ENCODE measurements at places on chromosomes 4 and X.

DNA sequence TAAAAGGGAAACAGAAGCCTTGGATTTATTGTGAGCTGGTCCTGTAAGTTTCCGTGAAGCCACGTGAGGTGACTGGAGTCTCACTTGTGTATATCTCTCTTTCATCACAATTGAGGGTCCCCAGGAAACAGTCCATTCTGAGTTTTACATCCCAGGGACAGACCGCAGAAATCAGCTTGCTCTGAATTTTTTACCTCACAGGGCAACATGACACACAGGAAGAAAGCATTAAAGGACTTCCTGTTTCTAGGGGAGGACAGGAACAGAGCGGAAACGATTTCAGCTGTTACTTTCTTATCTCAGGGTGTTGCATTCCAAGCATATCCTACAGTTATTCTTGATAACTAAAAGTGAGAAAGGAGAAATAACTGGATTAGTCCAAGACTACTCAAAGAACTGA is 553.5 kb downstream of the TRAM1L1 start:
- DNase-seq, result no peak

DNA sequence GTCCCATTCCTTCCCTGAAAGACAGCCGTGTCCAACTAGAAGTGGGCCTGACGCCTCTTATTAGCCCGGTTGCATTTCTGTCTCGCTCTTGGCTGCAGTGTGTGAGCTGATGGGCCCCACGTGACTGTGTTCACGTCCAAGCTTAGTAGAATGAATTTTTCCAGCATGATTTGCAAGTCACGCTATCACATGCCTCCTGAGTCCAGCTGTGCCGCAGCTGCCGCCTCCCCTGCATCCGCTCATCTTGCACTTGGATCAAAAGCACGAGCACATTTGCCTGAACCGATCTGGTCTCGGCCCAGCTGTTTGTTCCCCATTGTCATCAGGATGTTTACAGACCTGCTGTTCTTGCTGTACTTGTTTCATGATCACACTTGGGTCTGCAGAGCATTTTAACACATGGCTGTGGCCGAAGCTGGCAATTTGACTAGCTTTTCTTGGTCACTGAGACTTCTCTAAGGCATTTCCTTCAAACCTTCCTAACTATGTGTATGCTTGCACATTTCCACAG is 126.5 kb downstream of the KIT start:
- no peak for DNase-seq

GRCh38 chr4:127219232-127219631 is 413.5 kb upstream of the INTU start:
- DNase-seq, result no peak

DNA sequence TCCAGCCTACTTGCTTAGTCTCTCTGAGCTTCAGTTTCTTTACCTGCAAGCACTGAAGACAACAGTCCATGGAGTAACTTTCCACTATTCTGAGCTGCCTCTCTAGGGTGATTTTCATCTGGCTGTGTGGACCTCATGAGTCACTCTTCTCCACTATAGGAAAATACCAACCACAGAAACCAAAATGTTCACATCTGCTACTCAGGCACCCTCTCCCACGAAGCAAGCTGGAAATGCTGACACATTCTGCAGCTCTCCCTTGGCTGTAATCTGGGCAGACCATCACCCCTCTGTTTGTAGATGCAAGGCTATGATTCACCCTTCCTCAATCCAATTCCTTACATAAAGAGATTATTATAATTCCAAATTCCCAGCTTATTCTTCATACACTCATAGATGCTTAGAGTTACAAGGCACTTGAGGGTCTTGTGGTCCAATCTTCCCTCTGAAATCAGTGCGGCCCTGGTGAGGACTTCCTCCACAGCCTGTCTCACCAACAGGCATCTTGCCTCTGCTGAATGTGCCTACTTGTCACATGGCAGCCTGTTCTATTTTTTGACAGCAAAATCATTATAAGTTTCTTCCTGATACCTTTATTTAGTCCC is 97.0 kb upstream of the LNX1 start:
- DNase-seq, result no peak

DNA sequence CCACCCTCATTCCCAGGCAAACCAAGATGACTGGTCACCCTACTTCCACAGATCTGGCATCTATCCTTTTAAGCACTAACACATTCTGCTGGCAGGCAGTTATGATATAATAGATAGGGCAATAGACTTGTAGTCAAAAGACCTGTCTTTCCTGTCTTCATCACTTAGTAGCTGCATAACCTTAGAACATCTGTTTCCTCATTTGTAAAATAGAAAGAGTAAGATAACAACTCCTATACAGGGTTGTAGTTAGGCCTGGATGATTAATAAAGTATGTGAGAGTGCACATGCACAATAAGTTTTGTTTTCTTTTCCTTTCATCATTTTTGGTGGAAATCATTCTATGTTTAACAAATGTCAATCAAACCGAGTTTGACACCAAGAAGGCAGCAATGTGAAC is 72.1 kb downstream of the GPR82 start:
- DNase-seq, result no peak

DNA sequence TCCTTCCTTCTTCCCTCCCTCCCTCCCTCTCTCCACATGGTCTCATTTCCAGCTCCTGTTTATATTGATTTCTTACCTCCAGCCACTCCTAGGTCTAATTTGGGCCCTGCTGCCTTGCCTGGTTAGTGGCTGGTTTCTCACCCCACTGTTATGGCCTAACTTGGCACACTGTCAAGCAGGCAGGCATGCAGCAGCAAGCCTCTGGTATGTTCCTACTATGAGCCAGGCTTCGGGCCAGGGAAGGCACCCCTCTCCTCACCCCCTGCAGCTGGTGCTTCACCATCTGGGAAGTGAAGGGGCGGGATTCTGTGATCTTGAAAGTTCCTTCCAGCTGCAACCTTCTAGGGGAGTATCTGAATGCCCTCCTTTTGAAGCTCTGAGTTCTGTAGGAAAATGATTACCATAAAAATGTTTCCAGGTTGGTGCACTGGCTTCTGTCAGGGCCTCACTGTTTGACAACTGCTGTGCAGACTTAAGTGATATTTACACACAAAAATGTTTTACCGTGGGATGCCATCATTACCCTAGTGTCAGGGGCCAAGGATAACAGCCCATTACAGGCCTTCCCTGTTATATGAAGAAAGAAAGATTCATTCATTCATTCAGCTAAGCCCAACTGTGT is 10.1 kb upstream of the VMA21 start:
- no peak for DNase-seq

- no peak for DNase-seq
Measured at GRCh38 chrX:136829413-136829812, 48.7 kb upstream of the ARHGEF6 start.

GRCh38 chr4:10981576-10981975 is 297.0 kb upstream of the CLNK start:
- no peak for DNase-seq

DNA sequence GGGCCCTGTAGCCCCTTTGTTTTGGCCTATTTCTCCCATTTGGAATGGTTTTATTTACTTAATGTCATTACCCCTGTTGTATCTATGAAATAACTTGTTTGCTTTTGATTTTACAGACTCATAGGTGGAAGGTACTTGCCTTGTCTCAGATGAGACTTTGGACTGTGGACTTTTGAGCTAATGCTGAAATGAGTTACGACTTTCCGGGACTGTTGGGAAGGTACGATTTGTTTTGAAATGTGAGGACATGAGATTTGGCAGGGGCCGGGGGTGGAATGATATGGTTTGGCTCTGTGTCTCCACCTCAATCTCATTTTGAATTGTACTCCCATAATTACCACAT is 39.4 kb downstream of the NLRP2B start:
- no peak for DNase-seq
